ENCODE measurements at places on chromosomes 5 and 9. TPM values are rescaled to one million over a fixed set of nuclear protein-coding genes. Genes with fewer than 3 reads are reported as not detected.

Gene SHISAL2B
- not detected for total RNA-seq

Gene ENHO
- total RNA-seq: not detected

Gene ABCA1
- total RNA-seq: 18.6 TPM

Gene SETX
- 31.2 TPM for total RNA-seq

Gene DIPK1B
- 18.0 TPM for total RNA-seq

Gene INSYN2B
- total RNA-seq: not detected

Gene CD14
- total RNA-seq: 190 TPM

Gene PLCXD3
- 50.8 TPM for total RNA-seq

Gene SOHLH1
- total RNA-seq: not detected

Gene SPINK13
- total RNA-seq: not detected

GRCh38 chr5:158223054-158223600 lies 364.2 kb upstream of the CLINT1 start:
- DNase-seq: no peak

- no peak for DNase-seq
Observed at GRCh38 chr5:117942861-117943519, 1045.4 kb downstream of the DTWD2 start.

GRCh38 chr9:33024126-33024965 lies 727 bp upstream of the DNAJA1 start:
- peak; percentile 22 for DNase-seq

- DNase-seq: no peak
Observed at GRCh38 chr5:56595566-56595965, 219.8 kb upstream of the MAP3K1 start.

DNA sequence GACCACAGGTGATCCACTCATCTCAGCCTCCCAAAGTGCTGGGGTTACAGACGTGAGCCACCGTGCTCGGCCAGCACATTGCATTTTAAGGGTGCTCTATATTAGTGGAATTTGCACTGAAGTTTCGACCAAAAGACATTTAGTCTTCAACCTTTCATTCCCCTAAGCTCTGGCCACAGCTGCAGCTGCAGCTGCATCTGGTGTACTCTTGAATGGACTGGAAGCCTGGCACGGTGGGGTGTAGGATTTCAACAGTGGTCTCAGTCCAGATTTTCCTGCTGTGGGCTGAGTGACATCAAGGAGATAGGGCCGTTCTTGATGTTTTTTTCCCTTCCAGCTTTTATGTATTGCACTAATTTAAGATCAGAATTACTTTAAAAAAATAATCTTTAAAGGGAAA lies 255.2 kb downstream of the PDZD2 start:
- DNase-seq: no peak

GRCh38 chr5:175920231-175920811 lies 47.8 kb downstream of the THOC3 start:
- DNase-seq: no peak

- no peak for DNase-seq
Observed at GRCh38 chr9:108535526-108535925, 320.3 kb downstream of the ACTL7B start.

GRCh38 chr5:15550502-15551112 lies 50.6 kb downstream of the FBXL7 start:
- DNase-seq: no peak

- DNase-seq: peak; percentile 74
Observed at GRCh38 chr9:131762356-131762932, 22.6 kb upstream of the RAPGEF1 start.

DNA sequence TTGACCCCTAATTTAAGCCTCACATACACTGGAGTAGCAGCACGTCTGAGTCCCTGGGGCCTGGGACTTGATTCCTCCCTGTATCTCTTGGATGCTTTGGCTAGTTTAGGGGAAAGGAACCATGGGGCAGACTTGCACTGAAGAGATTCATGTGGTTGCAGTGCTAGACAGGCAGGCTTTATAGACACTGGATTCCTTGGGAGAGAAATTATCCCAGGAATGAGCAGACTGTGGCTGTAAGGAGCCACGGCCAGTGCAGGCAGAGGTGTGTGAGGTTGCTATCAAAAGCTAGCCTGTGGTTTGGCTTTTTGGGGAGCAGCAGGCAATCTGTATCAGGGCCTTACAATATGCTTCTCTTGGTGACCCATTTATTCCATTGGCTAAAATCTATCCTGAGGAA lies 20.5 kb upstream of the PITX1 start:
- DNase-seq: no peak

- DNase-seq: no peak
Observed at GRCh38 chr5:146796144-146796543, 82.4 kb downstream of the PPP2R2B start.

GRCh38 chr9:4262735-4263141 lies 37.1 kb downstream of the GLIS3 start:
- DNase-seq: no peak

DNA sequence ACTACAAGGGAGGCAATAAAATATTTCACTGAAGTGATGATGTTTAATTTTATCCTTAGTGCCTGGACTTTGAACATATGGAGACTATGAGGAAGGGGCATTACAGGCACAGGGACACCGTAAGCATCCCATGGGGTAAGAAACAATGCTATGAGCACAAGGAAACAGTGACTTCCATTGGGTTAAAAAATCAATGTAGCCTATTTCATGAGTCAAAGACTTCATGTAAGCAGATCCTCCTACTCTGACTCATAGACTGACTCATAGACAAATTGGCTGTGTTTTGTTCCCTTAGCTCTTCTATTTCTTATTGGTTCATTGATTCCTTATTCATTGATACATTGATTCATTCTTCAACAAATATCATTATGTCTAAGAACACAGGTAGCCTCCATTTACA lies 351.0 kb downstream of the PRELID2 start:
- no peak for DNase-seq

- no peak for DNase-seq
Observed at GRCh38 chr9:122340161-122340560, 30.7 kb upstream of the PTGS1 start.

- no peak for DNase-seq
Observed at GRCh38 chr5:179475208-179475751, 75.1 kb upstream of the RUFY1 start.

DNA sequence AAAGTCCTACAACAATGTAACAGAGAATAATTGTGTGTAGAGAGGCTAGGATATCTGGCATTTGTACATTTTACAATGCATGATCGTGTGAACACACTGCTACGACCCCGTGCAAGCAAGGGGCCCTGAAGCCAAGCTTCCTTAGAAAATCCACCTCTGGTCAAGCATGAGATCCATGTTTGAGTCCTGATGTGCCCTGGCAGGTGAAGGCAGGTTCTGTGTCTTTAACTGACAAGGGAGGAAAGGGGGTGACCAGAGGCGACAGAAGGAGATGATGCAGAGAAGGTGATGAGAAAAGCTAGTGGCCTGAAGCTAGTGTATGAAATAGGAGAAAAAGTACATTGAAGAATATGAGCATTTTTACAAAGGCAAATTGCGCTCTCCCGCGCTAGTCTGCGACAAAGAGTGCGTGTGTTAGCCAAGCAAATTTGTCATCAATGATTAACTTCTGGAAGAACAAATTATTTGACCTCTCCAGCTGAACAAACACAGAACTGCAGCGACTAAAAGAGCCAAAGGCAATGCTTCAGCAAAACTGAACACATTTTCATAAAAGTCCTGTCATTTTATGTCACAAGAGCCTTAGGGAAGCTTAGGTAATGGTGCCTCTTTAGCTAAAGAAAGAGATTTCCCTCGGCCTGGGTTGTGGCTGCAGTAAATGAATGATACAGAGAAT lies 101.7 kb upstream of the DAPK1 start:
- DNase-seq: no peak

DNA sequence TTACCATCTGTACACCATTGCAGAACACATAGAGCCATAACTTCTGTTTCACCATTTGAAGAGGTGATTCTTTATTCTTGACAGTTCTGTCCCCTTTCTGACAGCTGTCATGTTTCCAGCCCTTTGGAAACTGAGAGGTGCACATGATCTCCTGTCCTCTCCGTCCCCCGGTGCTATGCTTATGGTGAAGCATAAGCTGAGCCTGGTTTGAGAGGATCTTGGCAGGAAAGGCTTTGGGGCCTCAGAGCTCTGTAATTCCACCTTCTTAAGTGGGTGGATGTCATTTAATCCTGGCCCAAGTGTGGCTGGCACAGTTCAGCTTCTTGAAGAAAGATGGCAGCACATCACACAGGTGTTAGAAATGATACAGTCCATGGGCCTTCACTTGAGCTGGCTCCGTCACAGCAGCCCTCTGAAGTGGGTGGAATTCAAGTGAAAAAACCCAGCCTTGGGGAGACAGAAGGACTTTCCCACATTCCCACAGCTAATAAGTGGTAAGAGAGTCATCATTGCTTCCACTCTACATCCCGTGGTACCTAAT lies 30.7 kb upstream of the GRPEL2 start:
- no peak for DNase-seq

DNA sequence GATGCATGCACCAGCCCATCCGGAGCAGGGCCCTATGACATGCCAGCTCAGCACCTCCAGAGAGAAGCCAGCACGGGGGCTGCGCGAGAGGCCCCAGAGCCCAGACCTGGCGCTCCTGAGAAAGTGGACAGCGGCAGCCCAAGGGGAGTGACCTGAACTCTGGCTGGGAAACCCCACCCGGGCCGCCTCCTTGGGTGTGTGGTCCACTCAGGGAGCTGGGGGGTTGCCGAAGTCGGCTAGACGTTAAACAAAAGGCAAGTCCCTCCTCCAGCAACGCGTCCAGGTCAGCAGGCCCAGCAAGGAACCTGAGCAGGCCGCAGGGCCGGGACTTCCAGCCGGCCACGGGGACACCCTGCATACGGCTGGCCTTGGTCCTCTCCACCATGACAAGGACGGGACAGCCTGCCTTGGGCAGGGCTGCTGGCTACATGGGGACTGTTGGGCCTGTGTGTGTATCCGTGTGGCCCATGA lies 35.7 kb downstream of the NACC2 start:
- peak; percentile 19 for DNase-seq

- no peak for DNase-seq
Observed at GRCh38 chr5:5079876-5080275, 60.3 kb upstream of the ADAMTS16 start.

- no peak for DNase-seq
Observed at GRCh38 chr9:21708260-21708711, 94.2 kb upstream of the MTAP start.

GRCh38 chr9:38682713-38683112 lies 37.2 kb downstream of the FAM240B start:
- DNase-seq: no peak

DNA sequence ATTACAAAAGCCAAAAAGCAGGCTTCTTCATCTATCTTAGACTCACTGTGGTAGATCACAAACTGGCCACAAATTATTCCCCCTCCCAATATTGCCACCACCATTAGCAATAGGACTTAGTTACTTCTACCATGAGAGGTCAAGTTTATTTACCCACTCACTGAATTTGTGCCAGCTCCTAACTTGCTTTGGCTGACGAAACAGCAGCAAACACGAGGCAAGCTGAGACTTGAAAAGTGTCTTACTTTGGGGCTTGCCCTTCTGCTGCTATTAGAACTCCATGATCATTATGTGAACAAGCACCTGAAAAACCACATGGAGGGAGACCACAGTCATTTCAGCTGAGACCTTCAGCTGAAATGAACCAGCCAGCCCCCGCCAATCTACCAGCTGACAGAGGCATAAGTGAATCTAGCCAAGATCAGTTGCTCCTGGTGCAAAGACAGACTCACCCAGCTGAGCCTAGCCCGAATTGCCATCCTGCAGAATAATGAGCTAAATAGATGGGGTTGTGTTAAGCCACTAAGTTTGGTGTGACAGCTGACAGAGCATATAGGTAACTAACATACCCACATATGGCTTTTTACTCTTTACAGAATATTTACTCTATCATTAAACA lies 5.7 kb downstream of the WDR41 start:
- no peak for DNase-seq

DNA sequence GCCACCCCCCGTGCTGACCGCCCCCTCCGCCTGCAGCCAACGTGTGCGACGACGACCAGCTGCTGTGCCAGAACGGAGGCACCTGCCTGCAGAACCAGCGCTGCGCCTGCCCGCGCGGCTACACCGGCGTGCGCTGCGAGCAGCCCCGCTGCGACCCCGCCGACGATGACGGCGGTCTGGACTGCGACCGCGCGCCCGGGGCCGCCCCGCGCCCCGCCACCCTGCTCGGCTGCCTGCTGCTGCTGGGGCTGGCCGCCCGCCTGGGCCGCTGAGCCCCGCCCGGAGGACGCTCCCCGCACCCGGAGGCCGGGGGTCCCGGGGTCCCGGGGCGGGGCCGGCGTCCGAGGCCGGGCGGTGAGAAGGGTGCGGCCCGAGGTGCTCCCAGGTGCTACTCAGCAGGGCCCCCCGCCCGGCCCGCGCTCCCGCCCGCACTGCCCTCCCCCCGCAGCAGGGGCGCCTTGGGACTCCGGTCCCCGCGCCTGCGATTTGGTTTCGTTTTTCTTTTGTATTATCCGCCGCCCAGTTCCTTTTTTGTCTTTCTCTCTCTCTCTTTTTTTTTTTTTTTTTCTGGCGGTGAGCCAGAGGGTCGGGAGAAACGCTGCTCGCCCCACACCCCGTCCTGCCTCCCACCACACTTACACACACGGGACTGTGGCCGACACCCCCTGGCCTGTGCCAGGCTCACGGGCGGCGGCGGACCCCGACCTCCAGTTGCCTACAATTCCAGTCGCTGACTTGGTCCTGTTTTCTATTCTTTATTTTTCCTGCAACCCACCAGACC lies 80.2 kb downstream of the NTNG2 start:
- DNase-seq: no peak

GRCh38 chr5:160378330-160378729 lies 7.9 kb upstream of the C1QTNF2 start:
- DNase-seq: no peak

GRCh38 chr9:84315278-84315877 lies 25.2 kb downstream of the SLC28A3 start:
- peak; percentile 38 for DNase-seq

All from heart left ventricle (tissue), 16 donors.